CD14-positive monocyte (primary cell): ENCODE measurements at places on chromosomes 7 and 10.

- no peak for DNase-seq
These were observed 112.3 kb upstream of the EFCAB10 start for GRCh38 chr7:105693576-105693975.

DNA sequence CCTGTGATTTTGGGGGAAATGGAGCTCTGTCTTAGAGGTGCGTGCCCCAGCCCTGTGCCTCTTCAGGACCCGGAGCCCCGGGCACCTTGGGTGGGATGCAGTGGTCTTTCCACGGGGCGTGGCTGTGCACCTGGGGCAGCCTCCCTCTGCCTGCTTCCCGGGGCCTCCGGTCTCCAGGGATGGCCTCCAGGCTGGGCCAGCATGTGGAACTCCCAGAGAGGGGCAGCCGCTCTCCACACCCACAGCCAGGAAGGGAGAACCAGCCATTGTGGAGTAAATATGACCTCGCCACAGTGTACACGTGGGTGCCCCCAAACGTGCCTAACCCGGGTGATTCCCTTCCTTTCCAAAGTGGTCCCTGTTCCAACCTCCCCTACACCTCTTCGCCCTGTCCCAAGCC, 52.6 kb downstream of the JAKMIP3 start:
- no peak for DNase-seq

- peak; percentile 47 for DNase-seq
These were observed 50.6 kb downstream of the HIPK2 start for GRCh38 chr7:139727151-139727705.

DNA sequence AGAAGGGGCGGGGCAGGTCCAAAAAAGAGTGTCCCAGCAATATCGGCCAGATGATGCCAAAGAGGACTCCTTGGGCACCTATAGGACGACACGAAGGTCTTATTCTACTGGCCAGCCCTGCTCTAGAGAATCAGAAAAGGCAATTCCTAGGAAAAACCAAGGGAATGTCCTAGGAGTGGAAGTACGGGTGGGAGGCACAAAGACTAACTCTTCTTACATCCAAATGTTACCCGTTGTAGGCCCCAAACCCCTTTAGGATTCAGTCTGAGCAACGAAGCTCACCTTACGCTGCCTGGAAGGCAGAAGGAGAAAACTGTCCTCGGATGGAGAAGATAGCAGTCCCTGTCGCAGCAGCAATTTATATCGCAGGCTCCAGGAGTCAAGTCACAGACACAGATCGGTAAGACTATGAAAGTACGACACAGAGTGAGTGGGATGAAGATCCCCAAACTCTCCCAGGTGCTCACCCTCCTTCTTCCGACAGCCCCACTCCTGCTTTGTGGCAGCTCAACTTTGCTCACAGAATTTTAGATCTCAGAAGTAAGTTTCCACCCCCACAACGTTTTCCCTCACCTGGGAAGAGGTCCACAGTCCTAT, 558 bp downstream of the TCTN3 start:
- peak; percentile 8 for DNase-seq

DNA sequence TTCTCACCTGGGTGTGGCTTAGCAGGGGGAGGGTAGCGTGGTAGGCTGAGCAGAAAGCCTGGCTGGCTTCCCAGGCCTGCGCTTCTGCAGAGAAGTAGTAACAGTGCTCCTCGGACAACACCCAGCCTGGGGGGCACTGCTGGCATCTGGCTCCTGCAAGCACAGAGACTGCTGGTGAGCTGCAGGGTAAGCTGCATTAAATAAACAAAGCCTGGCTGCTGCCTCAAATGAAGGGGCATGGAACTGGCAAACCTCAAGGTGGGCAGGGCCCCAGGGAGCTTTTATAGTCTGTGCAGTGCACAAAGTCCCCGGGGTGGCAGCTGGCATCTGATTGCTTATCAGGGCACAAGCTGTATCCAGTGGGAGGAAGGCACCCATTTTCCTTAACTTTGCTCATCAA, 3.9 kb downstream of the KLRG2 start:
- no peak for DNase-seq

DNA sequence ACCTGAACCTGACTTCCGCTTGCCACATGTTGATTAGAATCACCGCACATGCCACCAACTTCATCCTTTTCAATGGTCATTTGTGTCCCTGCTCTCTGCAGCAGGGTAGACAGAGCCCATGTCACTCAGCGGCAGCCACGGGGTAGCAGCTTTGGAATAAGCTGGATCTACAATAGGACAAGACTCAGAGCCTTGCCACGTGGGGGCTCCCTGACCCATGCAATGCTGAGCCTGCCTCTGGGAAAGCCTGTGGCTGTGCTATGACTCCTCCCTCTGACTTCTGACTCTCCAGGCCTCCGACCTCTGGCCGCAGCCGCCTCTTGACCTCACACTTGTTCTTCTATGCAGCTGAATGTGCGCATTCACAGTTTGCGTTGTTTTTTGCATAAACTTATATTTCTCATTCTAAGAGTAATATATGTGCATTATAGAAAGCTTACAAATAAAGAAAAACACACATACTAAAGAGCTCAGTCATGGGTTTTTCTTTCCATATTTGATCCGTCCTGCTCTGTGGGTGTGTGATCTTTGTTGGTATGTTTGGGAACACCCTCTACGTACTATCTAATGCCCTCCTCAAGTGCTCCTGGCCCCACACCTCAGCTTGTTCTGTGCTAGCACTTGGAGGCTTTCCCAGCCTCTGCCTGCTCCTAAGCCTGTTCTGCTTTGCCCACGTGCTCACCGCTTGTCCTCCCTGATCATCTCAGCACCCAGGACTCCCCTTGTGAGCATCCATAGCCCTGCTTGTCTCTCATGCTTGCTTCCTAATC, 198.0 kb upstream of the MKI67 start:
- DNase-seq, result no peak

DNA sequence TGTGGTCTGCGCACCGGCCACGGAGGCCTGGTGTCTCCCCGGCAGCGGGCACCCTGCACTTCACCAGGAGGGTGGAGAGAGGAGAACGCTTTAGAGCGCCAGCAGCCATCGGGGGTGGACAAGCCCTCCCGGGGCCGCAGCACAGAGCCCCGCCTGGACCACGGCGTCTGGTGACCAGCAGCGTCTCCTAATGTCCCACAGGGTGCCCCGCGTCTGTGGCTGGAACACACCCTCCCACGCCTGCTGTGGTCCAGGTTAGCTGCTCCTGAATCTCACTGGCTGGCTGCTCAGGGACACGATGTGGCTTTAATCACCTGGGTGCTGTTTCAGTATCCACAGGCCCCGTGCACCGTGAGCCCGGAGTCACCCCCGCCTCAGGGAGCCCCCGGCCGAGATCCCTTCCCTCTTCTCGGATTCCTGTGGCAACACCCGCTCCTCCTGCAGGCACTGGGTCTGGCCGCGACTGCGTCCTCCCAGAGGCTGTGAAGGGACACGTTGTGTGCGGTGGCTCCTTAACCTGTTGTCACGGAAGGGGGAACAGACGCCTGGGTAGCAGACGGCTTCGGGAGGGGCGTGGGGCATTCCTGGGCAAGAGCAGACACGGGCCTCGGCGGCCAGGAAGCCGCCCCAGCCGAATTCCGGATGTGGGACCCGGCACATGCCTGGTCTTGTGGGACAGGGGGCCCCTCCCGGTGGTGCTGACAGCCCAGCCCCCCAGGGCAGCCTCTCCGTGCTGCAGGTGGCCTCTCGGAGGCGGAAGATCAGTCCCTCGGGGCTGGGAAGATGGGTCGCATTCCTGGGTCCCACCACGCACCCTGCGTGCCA, 78.9 kb downstream of the FOXL3 start:
- no peak for DNase-seq

DNA sequence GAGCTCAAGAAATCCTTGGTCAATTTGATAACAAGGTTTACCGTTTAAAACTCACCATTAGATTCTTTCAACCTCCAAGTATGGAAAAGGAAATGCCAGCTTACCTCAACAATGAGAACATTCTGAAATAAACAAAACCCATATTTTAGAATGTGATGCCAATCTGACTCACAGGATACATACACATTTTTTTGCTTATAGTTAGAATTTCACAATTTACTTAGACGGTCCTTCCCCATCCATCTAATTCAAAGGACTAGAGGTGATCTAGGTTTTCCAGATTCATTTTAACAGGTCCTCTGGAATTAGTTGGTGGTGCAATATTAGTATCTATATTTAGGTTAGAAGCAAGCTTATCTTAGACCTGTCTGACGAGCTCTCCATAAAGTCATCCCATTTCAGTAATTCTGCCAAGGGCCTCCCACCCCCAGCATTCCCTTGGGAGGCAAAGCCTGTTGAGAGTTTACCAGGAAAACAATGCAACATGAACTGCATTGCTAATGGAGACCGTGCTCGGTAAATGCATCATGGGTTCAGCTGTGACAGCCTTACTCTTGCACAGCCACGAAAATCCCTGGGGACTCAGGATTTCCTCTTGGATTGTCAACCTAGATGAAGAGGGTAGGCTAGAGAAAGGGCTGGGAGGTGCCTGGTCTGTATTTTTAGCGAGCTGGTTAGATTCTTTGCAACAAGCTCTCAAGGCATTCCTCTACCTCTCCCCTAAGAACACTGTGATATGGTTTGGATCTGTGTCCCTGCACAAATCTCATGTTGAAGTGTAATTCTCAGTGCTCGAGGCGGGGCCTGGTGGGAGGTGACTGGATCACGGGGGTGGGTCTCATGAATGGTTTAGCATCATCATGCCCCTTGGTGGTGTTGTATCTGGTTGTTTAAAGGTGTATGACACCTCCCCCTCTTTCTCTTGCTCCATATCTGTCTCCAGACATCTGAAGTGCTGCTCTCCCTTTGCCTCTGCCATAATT, 93.8 kb downstream of the PRTFDC1 start:
- DNase-seq, result no peak

- no peak for DNase-seq
These were observed 141.9 kb upstream of the KLF14 start for GRCh38 chr7:130875901-130876300.

DNA sequence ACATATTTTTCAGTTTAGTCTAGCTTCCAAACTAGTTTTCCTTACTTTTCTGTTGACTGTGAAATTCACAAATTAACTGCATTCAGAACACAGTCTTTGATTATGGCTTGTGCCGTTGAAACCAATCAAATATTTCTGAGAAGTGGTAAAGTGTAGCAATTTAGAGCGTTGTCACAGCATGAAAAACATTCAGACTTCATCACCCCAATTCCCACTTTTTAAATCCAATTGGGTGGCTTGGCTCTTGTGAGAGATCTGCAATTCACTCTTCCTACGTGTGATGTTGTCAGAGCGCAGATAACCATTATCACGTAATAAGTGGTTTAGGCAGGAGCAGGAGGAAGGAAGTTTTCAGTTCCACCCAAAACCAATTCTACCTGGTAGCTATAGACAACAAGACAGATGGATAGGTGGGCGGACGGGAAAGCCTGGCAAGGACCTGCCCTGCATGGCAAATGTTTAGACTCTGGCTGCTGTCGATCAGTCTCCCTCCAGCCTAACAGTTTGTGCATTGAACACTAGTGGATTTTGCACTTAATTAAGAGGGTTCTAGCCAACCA, 8.9 kb downstream of the COBL start:
- DNase-seq, result no peak

GRCh38 chr7:105664816-105665525, 83.7 kb upstream of the EFCAB10 start:
- no peak for DNase-seq

- no peak for DNase-seq
These were observed 275.3 kb upstream of the MKLN1 start for GRCh38 chr7:131052285-131052904.

DNA sequence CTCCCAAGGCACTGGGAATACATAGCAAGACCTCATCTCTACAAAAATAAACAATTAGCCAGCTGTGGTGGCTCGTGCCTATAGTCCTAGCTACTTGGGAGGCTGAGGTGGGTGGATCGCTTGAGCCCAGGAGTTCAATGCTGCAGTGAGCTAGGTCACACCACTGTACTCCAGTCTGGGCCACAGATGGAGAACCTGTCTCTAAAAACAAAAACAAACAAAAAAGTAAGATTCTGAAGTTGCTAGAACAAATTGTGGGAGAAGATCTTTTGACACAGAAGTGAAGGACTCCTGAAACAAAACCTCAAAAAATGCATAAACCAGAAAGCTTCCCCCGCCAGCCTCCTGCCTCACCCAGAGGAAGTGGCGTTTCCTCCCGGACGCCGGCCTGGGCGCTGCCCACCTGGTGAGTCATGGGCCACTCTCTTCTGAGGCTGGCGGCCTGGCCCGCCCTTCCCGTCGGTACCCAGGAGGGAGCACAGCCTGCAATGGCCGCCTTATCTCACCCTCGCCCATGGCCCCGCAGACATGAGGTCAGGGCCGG, 25.4 kb upstream of the ELN start:
- DNase-seq, result peak; percentile 87

- peak; percentile 23 for DNase-seq
These were observed 34.5 kb upstream of the EGR2 start for GRCh38 chr10:62850646-62851045.

GRCh38 chr10:4151466-4151865, 366.5 kb upstream of the KLF6 start:
- no peak for DNase-seq

- DNase-seq, result no peak
These were observed 29.1 kb downstream of the EZH2 start for GRCh38 chr7:148854983-148855382.

GRCh38 chr7:158279539-158280447, 307.8 kb downstream of the PTPRN2 start:
- no peak for DNase-seq

DNA sequence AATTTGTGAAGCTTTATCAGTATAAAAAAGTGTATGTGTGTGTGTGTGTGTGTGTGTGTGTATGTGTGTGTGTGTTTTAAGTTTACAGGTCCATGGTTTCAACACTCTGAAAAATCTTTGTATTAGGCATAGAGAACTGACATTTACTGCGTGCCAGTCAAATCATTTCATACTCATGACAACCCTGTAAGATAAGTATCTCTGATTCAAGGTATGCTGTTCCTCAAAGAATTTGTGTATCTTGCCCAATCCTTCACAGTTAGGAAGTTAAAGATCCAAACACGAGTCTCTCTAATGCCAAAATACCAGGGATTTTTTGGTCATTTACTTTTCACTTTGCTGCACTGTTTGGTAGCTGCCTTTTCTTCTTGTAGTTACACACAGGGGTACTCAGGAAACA, 1121.3 kb upstream of the AUTS2 start:
- no peak for DNase-seq

- DNase-seq, result no peak
These were observed 301.6 kb upstream of the NRP1 start for GRCh38 chr10:33635967-33636515.

- no peak for DNase-seq
These were observed 245.7 kb downstream of the WDR11 start for GRCh38 chr10:121096617-121097431.

- DNase-seq, result no peak
These were observed 26.6 kb downstream of the ZNF775 start for GRCh38 chr7:150405584-150406311.

DNA sequence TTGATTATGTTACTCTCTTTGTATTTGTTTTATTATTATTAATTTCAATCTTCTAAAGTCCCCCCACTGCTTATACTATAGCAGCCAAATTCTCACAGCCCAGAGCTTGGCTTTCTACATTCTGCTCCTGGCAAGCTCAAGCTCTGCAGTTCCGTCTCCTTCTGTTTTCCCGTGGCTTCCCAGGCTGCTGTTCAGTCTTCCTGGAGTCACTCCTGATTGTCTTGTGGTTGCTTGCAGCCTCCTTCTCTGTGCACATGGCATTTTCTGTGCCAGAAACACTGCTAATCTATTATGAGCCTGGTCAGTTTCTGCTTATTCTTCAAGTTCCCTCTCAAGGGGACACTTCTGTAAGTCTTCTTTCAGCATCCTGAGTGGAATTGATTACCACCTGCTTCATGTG, 533.7 kb upstream of the IGFBP3 start:
- no peak for DNase-seq
